Germinal center (tissue), 1 donor: ENCODE measurements at places on chromosomes 16 and 17.
A peak's percentile ranks its signal among the peaks of the same experiment; 100 is the strongest.

DNA sequence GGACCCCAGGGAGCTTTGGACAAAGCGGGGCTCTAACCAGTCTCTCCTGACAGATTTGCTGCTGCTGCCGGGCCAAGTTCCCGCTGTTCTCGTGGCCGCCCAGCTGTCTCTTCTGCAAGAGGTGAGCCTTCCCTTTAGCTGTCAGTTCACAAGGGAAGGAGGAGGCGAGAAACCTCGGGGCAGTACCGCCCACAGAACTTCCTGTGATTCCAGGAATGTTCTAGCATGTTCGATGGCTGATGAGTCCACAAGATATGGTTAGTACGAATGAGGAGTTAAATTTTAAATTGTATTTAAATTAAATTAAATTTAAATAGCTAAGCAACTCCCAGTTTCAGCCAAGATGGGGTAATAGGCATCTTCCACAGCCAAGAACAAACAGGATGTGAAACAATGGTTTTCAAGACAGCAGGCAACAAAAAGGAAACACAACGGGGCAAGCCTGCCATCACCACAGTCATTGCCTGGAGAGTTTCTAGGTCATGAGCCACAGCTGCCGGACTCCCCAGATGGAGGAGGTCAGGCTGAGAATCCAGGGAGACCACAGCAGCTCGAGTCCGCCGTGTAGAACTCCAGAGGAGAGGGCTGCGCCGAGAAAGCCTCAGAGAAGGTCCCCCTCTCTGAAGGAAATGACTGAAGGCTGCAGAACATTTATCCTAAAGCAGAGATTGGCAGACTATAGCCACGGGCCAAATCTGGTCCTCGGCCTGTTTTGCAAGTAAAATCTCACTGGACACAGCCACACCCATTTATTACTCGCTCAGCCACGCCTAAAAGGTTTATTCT lies 9.5 kb upstream of the TCF25 start:
- peak; percentile 59 for DNase-seq

- no peak for DNase-seq
Observed at GRCh38 chr16:2260250-2260649, 7.7 kb downstream of the RNPS1 start.

GRCh38 chr17:50684612-50685333 lies 22.9 kb downstream of the ANKRD40 start:
- DNase-seq: no peak

GRCh38 chr17:79478051-79478461 lies 132.8 kb downstream of the RBFOX3 start:
- no peak for DNase-seq

DNA sequence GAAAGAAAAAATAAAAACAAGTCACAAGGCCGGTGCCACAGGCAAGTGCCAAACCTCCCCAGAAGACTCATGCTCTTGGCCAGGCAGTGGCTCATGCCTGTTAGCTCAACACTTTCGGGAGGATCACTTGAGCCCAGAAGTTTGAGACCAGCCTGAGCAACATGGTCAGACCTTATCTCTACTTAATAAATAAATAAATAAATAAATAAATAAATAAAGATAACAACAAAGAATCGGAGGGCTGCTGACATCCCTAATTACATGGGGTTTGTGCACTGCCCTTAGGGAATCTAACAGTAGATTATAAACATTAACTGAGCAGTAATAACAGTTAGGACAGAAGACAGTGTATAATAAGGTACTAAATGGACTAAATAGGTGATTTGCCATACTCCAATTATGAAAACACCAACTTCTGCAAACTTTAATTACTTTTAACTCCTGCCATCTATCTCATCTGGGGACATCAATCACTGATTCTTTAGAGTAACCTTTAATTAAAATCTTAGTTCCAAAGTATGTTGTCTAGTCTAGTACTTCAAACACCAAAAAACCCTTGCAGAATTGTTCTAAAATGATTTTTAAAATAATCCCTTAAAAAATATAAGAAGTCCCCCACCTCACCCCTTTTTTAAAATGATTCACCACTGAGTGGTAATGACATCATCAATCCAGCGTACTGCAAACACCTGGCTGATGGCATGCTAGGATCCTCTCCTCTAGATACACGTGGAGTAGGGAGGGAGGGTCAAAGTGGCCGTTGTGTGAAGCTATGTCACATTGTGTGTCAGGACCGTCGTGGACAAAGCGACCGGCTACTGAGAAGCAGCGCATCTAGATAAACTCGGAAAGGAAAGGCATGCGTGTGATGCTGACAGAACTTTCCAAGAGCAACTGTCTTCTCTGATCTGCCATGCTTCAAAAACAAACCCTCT lies 28.5 kb downstream of the CYTH1 start:
- DNase-seq: no peak

DNA sequence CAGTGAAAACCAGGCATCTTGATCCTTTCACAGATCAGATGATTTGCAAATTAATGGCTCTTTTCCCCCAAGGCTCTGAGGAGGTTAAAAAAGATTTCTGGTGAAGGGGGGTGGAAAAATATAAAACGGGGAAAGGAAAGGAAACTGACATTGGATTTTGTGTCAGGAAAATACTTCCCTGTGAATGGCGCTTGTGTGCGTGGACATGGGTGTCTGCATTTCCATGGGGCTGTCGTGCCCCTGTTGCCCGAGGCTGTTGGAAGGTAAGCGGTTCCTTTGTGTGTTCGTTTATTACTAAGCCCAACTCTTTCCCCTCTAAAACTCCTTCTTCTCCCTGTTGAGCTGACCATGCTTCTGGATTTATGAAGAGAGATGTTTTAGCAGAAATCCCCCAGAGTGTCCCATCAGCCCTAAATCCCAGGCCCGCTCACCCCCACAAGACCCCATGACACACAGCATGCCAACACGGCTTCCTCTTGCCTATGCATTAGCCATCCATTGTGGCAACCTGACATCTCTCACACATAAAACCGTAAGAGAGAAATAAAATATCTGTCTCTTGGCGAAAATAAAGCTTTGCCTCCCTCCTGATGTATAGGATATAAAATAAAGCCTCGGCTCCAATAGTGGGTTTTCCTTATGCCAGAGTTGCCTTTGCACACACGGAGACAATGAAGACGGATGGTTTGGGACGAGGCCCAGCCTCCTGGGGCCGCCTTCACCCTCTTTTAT lies 7.3 kb upstream of the LHX1 start:
- no peak for DNase-seq

DNA sequence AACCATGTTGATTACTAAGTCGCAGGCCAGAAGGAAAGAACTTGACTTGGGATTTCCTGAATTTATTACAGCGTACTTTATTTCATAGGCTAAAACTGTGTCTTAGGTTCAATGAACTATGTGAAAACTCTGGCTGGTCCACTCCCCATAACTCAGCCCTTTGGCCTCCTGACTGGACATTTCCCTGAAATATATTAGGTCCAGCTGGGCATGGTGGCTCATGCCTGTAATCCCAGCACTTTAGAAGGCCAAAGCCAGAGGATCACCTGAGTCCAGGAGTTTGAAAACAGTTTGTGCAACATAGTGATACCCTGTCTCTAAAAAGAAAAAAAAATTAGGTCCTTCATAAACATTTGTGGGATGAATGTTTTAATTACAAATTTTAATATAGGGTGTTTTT lies 97.0 kb downstream of the CYLD start:
- DNase-seq: no peak

DNA sequence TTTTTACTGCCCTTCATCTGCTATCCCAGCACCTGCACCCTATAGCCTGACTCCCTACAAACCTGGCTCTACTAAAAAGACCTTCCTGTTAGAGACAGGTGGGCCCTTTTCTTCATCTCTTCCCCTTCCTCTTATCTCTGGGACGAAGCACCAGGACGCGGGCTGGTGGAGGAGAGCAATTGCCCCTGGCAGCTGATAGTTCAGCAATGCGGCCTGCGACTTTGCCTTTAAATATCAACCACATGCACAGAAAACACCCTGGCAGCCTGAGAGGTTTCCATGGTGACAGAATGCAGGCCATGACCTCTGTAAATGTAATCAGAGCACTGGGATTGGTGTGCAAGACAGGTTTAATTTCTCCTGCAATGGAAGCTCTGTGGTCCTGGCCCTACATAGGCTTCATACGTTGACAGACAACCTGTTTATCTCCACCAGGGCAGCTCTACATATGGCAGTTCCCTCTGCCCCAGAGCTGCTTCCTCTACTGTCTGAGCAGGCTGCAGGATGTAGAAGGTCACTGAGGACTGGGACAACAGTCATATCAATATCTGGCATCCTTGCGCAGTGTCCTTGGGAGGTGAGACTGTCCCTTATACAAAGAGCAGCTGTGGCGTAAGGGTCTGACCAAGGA lies 10.0 kb upstream of the SKAP1 start:
- no peak for DNase-seq

GRCh38 chr16:85879975-85880831 lies 18.8 kb upstream of the IRF8 start:
- DNase-seq: no peak

DNA sequence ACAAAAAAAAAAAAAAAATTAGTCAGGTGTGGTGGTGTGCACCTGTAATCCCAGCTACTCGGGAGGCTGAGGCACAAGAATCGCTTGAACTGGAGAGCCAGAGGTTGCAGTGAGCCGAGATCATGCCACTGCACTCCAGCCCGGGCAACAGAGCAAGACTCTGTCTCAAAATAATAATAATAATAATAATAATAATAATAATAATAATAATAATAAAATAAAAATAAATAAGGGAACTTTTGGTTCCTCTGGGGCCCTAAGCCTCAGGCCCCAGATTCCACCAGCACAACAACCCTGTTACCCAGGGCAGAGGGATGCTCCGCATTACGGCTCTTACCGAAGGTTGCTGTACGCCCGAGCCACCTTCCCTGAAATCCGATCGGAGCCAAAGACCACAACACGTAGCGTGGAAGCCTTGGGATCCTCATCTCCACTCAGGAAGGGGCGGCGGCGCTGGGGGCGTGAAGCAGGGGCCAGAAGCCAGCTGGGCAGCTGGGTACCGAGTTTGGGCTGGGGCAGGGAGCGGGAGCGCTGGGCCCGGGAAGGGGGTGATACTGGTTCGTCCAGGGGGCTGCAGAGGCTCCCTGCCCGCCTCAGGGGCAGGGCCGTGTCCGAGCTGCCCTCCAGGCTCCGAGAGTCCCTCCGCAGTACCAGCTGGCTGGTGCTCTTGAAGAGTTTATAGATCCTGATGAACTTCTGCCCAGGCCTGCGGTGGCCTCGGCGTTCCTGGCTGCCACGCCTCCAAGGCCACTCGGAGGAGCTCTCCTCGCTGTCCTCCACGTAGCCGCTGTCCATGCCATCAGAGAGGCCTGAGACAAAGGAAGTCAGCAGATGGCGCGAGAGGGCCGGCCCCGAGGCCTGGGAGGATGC lies 20.6 kb upstream of the PIK3R6 start:
- no peak for DNase-seq

- DNase-seq: no peak
Observed at GRCh38 chr17:27526604-27527002, 70.4 kb downstream of the KSR1 start.

DNA sequence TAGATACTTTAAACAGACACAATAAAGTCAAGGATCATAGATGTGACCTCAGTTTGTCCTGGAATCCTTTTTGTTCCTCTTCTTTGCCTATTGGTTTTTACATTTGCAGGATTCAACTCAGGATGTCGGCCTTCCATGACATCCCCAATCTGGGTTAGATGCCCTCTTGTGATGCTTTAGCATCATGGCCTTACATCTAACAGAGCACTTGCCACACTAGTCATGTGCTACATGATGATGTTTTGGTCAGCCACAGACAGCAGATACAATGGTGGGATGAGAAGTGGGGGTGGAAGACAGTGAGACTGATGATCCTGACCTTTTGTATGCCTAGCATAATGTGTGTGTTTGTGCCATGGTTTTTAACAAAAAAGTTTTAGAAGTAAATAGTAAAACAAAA lies 1.8 kb upstream of the SYNRG start:
- no peak for DNase-seq

GRCh38 chr16:57084996-57085395 lies 7.4 kb upstream of the CPNE2 start:
- DNase-seq: no peak

GRCh38 chr16:88650749-88651275 lies at the start of gene CYBA:
Gene CYBA, minus strand, starts transcription at chr16:88651053. Its CDS starts 40 bp downstream, at chr16:88651013.
- DNase-seq: peak; percentile 94

GRCh38 chr17:67563692-67564228 lies 154.0 kb upstream of the NOL11 start:
- DNase-seq: no peak

DNA sequence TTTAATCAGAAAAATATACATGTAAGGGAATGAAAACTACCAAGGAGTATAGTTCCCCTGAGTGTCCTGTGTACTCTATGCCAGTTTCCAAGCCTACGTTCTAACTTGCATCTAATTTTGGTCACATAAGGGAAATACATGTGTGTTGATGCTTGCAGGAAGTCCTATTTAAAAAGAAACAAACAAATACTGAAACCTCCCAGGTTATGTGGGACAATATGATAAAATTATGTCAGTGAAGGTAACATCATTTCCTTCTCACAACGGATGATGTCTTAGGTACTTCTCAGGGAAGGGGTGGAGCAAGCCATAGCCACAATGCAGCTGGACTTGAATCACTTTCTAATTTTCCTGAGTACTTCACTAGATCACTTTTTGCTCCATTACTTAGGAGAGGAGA lies 115.9 kb downstream of the ZFHX3 start:
- no peak for DNase-seq

DNA sequence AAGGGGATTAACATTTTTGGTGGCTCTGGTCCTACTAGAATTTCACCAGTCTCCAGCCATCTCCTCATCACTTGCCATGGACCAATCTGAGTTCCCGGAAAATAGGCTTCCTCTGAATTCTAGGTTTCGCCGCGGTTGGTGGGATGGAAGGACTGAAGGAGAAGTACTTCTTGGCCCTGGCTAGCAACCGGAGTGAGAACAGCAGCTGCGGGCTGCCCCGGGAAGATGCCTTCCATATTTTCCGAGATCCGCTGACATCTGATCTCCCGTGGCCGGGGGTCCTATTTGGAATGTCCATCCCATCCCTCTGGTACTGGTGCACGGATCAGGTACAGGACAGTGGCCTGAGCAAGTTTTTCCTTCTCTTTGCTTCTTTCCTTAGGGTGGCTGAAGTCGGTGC lies 45.0 kb downstream of the SLC5A11 start:
- no peak for DNase-seq

DNA sequence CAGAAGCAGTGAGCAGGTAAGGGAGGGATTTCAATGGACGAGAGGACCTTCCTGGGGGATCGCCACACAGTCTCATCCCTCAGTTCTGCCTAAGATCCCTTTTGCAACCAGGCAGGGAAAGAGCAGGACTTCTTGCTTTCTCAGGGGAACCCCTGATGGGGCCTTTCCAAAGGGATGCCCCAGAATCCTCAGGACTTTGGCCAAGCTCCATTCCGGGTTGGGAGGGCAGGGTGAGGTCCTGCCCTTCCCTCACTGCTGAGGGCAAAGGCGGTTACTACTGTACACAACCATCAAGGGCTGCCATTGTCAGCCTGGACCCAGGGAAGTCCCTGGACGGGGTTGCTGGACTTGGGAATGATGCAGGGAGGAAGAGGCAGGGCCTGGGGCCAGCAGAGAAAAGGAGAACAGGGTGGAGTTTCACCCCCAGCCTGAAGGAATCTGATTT lies 9.7 kb downstream of the PRR29 start:
- no peak for DNase-seq

- no peak for DNase-seq
Observed at GRCh38 chr17:10063730-10064241, 134.6 kb downstream of the GAS7 start.

- no peak for DNase-seq
Observed at GRCh38 chr17:80444644-80444979, 29.6 kb downstream of the ENDOV start.
